Peyer's patch (tissue), 4 donors: ENCODE measurements at places on chromosomes 2 and 18. TPM values are rescaled to one million over a fixed set of nuclear protein-coding genes. Genes with fewer than 3 reads are reported as not detected.

SLC16A14 gene
- total RNA-seq, result 3.3 TPM

CYP1B1 gene
- total RNA-seq, result 4.9 TPM

CLK1 gene
- 119 TPM for total RNA-seq

ABCA12 gene
- total RNA-seq, result not detected

FHOD3 gene
- 5.4 TPM for total RNA-seq

CBLN2 gene
- not detected for total RNA-seq

KCTD1 gene
- total RNA-seq, result 3.6 TPM

FBXO36 gene
- 2.7 TPM for total RNA-seq

TEX44 gene
- not detected for total RNA-seq
